ENCODE measurements at places on chromosomes 1 and 21. TPM values are rescaled to one million over a fixed set of nuclear protein-coding genes. Genes with fewer than 3 reads are reported as not detected.

The APOBEC4 gene
- not detected for total RNA-seq

The CGN gene
- 1.1 TPM for total RNA-seq

The KCNA2 gene
- 16.4 TPM for total RNA-seq

The ASCL5 gene
- total RNA-seq, result not detected

The GSTM5 gene
- total RNA-seq, result 1.1 TPM

The RCSD1 gene
- total RNA-seq, result 17.7 TPM

The PRDM16 gene
- total RNA-seq, result 41.7 TPM

The DOCK7 gene
- 182 TPM for total RNA-seq

- no peak for DNase-seq
These were observed 6.3 kb downstream of the TAF5L start for GRCh38 chr1:229619614-229620013.

DNA sequence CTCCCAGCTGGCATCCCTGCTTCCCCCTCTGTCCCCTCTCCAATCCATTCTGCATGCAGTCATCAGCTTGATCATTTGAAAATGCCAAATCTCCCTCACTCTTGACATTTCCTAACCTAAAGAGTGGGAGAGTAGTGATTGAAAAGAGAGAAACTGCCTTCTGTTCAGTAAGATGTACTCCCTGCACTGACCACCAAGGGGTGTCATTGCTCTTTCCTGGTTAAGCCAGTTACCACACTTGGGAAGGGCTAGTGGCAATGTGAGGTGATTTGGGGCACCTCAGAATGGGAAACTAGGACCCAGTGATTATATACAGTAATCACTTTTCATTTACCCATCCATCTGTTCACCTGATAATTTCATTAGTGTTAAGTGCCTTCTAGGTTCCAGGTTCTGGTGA, 6.9 kb upstream of the TMEM269 start:
- DNase-seq, result no peak

- DNase-seq, result no peak
These were observed 153.4 kb downstream of the PLA2G4A start for GRCh38 chr1:186982116-186982515.

GRCh38 chr1:235999259-235999925, 65.5 kb downstream of the NID1 start:
- DNase-seq, result no peak

DNA sequence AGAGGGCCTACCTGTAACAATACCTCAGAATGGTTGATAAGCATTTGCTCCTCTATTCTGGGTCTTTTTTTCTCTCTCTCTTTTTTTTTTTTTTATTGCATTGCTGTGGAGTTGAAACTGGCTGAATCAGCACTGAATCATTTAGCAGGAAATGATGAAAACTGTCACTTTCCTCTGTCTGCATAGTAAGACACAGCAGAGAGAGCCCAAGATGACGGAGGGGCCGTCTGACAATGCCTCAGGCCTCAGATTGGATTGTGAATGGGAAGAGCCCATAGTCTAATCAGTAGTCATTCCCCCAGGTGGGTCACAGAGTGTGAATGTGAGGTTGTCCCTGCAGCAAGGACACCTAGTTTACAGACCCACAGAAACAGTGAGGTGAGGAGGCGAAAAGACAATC, 193.2 kb upstream of the PLXNA2 start:
- no peak for DNase-seq

GRCh38 chr1:64801851-64802523, 57.1 kb downstream of the RAVER2 start:
- DNase-seq, result no peak

DNA sequence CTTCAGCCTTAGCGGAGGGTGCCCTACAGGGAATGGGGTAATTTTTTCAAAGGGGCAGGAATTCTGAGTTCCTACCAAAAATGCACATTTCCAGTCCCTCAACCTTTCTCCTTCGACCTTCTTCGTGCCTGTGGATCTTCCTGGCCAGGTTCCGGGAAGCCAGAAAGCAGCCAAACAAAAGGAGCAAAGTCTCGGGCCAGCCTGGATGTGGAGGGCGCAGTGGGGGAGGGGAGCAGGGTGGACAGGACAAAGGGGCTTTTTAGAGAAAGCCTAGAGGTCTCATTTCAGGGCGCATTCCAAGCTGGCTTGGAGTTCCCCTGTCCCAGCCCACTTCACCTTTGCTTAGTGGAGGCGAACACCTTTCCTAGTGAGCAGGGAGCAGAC, 2.9 kb upstream of the INAVA start:
- DNase-seq, result no peak

DNA sequence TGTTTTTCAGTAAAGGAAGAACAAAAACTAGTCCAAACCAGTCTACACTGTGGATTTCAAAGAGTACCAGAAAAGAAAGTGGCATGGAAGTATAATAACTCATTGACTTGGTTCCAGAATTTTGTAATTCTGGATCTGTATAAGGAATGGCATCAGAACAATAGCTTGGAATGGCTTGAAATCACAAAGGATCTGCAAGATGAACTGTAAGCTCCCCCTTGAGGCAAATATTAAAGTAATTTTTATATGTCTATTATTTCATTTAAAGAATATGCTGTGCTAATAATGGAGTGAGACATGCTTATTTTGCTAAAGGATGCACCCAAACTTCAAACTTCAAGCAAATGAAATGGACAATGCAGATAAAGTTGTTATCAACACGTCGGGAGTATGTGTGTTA, 21.3 kb downstream of the CHODL start:
- no peak for DNase-seq

DNA sequence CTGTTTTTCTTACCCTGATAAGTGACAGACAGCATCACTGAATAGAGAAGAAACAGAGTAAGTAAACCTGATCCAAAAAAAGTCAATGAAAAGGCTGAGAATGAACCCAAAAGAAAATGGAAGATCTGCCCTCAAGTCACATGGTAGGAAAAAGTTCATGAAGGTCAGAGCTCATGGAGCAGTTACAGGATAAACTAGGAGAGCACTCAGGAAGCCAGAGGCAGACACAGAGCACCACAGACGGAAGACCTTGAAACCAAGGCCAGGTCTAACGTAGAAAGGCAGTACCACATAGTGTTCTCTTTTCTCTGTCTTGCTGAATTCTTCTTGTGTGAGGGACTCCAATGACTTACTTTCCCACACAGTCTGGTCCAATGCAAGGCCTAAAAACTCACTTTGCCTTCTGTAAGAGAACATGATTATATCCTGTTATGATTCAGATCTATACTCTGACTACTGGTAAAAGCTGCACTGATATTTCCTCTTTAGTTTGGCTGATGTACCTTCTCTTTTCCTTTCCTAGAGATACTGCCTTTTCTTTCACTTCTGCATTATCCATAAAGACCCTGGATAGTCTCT, 40.8 kb downstream of the RTCA start:
- no peak for DNase-seq

GRCh38 chr21:42768324-42769121, 110.8 kb downstream of the WDR4 start:
- no peak for DNase-seq

DNA sequence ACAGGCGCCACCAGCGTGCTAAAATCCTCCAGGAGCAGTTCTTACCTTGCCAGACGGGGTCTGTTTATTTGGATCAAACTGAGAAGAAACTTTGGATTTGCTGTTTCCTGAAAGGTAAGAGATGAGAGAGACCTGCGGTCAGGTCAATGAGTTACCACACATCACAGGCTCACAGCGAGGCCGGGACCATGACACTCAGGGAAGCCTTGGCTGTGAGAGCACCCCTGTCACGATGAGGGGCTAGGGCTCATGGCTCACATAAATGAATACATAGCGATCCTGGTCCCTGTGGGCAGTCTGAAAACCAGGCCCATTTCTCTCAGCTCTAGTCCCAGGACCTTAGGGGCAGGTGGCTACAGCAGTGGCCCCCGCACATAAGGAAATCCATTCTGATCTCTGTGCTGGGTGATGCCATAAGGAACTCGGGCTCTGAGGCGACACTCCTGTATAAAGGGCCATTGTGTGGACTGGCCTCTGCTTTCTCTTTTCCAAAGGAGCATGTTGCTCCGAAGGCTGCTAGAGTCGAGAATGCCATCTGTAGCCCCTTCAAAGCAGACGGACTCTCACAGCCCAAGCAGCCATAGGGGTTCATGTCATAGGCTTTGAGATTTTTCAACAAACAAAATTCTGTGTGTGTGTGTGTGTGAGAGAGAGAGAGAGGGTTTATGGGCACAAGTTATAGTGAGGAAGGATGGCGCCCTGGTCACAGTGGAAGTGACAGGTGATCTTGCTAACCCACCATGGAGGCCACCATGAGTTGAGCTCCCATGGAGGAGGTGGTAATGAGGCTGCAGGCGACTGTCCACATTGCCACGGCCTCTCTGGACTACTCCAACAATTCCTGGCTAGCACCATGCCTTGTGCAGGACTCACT, 9.0 kb upstream of the SRM start:
- DNase-seq, result no peak

DNA sequence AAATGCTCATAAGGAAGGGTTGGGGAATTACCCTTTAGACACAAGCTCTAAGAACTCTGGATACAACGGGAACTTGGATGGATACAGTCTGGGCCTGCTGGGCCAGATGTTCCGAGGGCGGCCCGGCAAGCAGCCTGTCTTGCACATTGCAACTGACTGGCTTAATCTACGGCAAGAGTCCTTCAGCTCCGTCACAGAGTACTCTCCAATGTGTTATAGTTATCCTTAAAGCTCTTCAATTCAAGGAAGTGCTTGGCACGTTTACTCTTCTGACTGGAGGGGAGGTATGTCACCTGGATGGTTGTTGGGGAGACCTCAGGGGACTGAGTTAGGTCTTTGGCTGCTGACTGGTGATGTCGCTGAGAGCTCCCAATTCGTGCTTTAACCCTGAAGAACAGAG, 1.1 kb upstream of the CFAP141 start:
- no peak for DNase-seq

GRCh38 chr1:65479554-65480204, 59.2 kb downstream of the LEPR start:
- DNase-seq, result no peak

DNA sequence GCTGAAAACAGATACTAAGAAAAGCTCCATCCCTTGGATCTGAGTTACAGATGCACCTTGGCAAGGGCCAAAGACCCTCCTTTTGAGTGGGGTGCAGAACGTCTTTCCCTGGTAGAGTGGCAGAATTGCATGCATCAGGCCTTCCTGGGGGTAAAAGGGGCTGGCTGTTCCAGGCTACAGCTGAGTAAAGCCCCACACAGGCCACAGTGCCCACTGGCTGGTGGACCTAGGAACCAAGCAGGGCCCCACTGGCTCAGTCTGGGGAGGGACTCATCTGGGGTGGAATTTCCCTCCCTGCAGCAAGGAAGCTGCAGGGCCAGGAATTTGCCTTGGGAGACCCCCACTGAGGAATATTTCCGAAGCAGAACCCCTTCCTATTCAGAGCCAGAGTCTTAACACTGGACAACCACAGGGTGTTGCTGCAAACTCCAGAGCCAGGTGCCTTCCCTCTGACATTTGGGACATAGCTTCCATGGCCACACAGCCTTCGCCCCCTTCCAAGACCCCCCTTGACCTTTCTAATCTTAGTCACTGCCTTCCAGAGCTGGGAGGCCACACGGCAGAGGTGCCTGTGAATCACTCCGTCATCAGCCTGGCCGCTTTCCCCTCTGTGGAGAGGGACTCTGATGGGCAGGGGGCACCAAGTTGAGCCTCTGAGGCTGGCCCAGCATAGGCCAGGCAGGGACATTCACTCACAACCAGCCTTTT, 52.5 kb downstream of the LACTBL1 start:
- DNase-seq, result no peak

- DNase-seq, result no peak
These were observed 14.3 kb downstream of the DAP3 start for GRCh38 chr1:155703216-155703615.

- DNase-seq, result no peak
These were observed 20.3 kb upstream of the IFI16 start for GRCh38 chr1:158989424-158989823.

DNA sequence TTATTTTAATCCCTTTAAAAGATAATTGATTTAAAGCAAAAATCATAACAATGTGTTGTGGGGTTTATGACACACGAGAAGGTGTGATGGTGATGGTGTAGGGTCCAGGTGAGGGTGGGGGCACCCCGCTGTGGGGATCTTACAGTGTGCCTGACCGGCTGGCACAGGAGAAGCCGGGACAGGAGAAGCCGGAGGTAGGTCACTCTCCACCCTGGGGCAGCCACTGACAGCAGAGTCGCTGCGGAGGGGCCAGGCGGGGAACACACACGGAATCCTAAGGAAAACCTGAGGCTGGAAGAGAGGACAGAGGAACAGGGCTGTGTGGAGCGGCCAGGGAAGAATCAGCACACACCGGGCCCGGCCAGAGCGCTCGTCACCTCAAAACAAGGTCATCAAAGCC, 4.3 kb upstream of the LRRC3 start:
- no peak for DNase-seq

DNA sequence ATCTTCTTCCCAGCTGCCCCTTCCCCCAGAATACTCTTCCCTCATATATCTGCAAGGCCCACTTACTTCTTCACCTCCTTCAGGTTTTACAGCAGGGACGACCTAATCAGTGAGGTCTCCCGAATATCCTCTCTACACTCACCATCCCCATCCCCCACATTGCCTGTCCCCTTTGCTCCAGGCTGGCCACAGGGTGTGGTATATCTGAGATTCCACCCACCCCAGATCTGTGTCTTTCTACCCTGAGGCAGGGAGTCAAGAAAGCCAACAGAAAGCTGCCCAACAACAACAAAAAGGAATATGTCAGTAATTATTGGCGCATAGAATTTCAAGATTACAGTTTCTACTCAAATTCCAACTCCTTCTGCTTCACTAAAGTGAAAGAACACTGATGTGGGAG, 30.0 kb upstream of the OPRD1 start:
- DNase-seq, result no peak

GRCh38 chr21:38181096-38181495, 75.7 kb upstream of the KCNJ15 start:
- DNase-seq, result no peak

DNA sequence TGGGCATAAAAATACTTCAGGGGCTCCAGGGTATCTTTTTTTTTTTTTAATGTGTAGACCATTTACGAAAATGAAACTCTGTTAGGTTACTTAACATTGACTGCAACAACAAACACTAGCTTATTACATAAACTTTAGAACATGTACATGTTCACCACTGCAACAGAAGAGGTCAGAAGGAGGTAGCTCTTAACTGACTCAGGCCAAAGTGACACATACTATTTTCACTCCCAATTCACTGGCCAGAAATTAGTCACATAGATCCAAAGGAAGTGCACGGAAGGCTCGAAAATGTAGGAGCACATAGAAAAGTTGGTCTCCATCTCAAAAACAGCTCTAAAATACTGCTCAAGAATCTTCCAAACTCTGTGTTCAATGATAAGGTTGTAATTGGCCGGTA, 107.2 kb downstream of the AKT3 start:
- no peak for DNase-seq

DNA sequence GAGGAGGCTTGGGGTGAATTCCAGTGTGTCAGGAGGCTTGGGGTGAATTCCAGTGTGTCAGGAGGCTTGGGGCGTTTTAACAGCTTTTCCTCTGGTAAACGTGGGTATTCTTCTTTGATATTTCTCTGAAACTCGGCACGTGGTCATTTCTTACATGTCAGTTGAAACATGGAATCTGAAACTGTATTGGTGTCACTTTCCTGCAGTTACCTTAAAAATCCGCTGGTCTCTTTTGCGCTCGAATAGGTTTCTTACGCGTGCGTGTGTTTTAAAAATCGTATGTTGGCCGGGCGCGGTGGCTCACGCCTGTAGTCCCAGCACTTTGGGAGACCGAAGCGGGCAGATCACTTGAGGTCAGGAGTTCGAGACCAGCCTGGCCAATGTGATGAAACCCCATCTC, 33.5 kb downstream of the PRKCZ start:
- DNase-seq, result no peak
